ENCODE measurements at places on chromosomes 11 and 22. TPM values are rescaled to one million over a fixed set of nuclear protein-coding genes. Genes with fewer than 3 reads are reported as not detected.

Gene TMEM126A
- total RNA-seq, result 105 TPM

Gene APOBEC3H
- total RNA-seq, result not detected

DNA sequence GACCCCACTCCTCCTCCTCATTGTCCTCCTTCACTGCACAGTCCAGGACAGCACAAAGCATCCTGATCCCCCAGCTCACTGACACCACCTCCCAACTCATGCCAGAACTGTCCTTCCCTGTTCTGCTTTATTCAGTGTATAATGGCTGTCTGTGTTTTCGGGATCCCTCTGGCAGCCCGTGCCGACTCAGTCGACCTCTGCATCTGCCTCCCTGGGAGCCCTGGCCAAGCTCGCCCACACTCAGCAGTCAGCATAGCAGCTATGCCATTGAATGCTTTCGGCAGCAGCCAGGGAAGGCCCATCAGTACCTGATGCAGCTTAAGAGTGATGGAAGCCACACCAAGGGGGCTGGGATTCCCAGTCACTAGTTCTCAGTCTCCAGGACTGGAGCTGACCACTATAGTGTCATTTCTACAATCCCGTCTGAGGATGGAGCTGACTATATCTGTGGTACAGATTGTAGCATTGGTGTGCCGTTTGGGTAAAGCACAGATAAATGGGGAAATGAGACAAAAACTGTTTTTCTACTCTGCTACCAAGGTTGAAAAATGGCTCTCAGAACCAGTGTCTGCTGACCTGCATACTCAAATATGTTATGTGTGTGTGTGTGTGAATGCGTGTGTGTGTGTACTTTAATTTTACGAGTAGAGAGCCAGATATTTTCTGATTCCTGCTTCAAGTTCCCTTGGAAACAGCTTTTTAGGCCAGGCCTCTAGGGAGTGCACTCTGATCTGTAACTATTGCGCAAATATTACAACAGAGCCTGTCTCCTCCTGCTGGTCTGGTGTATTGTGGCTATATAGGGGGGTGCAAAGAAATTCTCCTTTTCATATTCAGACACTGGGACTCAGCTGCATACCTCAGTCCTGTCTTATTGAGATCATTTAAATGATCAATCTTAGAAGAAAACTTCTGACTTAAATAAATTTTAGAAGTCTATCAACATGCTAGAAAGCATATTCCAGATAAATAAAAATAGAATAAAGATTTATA is 78.8 kb upstream of the TOP3B start:
- DNase-seq, result no peak

Gene OR8A1
- not detected for total RNA-seq

Gene OVCH2
- not detected for total RNA-seq

Gene FZD4
- 1.9 TPM for total RNA-seq

- no peak for DNase-seq
Observed at GRCh38 chr11:67421430-67422031, 6.1 kb downstream of the CARNS1 start.

DNA sequence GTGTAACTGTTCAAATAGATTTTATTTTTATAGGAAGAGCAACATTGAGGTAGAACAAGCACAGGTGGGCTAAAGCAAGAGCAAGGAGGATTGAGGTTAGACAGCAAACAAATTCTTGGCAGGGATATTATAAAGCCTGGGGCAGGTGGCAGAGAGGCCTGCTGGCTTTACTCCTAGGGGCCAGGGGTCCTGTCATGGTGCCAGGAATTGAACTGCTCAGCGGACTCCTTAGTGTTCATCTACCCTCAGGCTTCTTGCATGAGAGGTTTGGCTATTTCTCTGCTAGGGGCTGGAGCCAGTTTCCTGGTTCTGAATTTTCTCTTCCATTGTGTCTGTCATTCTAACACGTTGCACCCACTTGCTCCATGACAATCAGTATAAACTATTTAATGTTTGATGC is 217.2 kb upstream of the NCAM1 start:
- DNase-seq, result no peak

Gene OR10A2
- total RNA-seq, result not detected

DNA sequence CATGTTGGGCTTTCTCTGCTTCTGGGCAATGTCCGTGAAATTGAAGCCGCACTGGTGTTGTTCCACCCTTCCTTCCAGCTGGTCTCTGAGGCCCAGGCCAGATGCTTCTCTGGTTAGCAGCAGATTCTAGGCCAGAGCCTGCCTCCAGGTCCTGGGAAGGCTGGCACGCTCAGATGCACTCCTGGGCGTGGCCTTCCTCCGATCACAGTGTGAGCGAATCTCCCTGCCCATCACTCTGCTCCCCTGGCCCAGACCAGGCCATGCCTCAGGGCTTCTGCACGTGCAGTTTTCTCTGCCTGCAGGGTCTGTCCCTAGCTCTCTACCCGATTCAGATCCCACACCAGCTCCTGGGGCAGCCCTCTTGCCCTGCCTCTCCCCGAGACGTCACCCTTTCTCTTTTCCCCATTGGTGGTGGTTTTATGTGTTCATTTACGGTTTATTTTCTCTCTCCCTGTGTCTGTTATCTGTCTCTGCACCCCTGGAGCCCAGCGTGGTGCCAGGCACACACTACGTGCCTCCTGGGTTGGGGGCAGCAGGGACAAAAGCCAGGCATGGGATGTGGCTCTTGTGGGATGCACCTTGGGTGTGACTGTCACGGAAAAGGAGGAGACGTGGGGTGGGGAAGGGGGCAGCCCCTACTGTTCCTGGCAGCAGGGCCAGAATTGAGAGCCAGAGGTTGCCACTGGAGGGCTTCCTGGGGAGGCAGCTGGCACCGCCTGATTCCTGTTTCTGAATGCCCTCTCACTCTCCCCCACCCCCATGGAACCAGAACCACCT is 66.0 kb downstream of the KCNQ1 start:
- DNase-seq, result no peak

Gene OR52E5
- not detected for total RNA-seq

GRCh38 chr22:48719978-48720661 is 1107.6 kb downstream of the BRD1 start:
- peak; percentile 30 for DNase-seq
